ENCODE measurements at places on chromosomes 7 and 10.

- DNase-seq: no peak
These were observed 91.2 kb upstream of the KCNIP2 start for GRCh38 chr10:101934686-101935305.

DNA sequence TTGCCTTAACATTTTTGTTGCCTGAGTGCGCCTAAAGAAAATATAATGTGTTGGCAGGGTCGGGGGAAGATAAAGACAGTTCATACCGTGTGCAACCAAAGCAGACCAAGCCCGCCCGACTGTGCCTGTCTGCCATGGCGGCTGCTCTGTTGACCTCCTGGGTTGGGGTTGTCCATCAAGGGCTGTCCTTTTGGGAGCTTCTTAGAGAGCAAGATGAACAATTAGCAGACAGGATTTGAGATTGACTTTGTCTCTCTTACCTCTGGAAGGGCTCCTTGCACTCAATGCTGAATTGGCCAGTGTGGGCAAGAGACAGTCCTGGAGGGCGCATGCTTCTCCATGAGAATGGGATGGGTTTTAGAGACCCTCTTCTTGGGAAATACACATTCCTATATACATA lies 319.6 kb downstream of the GLRX3 start:
- DNase-seq: no peak

- peak; percentile 1 for DNase-seq
These were observed 1189.6 kb downstream of the SORCS1 start for GRCh38 chr10:105974803-105975456.

DNA sequence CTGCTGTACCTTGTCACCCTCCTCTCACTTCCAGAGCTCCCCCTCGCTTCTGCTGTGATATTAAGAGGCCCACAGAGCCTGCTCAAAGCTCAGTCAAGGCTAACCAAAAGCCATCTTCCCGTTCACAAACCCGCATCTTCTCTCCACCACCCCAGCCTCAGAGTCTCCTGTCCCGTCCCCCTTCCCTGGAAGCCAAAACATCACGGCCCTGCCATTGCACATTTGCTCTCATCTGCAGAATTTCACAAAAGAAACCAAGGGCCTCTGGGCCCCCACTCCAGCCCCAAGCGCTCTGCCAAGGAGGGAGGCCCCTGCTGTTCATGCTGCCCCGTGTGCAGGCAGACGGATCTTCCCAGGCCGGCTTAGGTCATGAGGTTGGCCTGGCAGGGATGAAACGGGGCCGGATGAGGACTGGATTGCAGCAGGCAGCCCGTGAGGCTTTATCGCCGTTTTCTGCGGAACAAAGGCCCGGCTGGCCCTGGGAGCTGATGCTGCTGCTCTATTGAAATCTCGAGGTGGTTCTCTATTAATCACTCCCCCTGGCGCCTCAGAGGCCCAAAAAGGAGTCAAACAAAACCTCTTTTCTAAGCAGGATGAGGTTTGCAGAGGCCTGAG lies 31.6 kb upstream of the FOXK1 start:
- DNase-seq: no peak

DNA sequence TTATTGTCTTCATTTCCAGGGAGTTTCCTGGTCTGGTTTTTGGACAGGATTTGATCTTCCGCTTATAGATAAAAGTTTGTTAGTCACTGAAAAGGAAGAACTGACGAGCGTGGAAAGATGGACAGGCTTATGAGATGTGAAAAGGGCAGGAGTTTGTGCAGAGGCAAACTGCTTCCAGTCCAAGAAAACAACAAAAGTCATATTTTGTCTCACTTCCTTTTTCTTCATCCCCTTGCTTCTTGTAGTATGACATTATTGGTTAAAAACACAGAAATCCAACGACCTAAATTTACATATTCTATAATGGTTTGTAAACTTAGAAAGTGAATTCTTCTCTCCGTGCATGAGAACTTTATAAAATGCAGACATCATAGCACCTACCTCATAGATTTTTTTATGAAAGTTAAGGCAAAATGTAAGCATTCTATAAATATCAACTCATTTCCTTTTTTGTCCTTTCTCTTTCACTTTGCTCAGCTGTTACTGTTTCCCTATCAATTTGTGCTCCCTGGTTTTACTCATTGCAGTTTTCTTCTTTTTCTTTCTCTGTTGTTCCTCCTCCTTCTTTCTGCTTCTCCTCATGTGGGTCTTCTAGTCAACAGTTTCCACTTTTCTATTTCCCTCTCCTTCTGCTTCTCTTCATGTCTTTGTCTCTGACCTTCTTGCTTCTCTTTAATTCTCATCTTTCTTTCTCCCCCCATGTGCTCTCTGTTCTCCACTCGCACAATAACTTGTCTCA lies 370.2 kb downstream of the ARL4A start:
- no peak for DNase-seq

GRCh38 chr7:108324053-108325038 lies 131.9 kb downstream of the NRCAM start:
- DNase-seq: no peak

- no peak for DNase-seq
These were observed 49.0 kb downstream of the PRR15 start for GRCh38 chr7:29612596-29612995.

DNA sequence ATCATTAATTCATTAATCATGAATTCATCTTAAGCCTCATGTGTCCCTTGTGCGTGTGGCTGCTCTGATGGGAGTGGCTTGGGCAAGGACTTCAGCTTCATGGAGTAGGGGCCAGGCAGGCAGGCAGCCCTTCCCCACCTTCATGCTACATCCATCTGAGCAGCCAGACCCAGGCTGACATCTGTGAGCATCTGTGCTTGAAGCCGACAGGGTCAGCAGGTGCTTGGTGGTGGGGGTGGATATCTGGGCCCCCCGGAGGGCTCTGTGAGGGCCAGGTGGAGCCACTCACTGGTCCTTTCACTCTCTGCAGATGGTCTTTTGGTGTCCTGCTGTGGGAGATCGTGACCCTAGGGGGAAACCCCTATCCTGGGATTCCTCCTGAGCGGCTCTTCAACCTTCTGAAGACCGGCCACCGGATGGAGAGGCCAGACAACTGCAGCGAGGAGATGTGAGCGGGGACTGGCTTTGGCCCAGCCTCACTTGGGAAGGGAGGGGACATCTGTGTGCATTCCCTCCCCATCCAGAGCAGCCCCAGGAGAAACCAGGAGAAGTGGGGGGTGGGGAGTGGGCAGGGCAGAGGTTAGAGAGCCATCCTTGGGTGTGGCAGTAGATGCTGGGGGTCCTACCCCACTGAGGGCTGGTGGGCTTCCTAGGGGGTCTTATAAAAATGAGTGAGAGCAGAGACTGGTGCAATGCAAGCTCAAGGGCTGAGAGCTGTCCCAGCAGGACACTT lies 14.7 kb upstream of the CSGALNACT2 start:
- DNase-seq: no peak

GRCh38 chr10:97442277-97442676 lies 3.5 kb downstream of the EXOSC1 start:
- no peak for DNase-seq

GRCh38 chr10:44927352-44927751 lies 16.2 kb downstream of the TMEM72 start:
- DNase-seq: no peak

- DNase-seq: no peak
These were observed 42.2 kb downstream of the ZWINT start for GRCh38 chr10:56318816-56319215.

DNA sequence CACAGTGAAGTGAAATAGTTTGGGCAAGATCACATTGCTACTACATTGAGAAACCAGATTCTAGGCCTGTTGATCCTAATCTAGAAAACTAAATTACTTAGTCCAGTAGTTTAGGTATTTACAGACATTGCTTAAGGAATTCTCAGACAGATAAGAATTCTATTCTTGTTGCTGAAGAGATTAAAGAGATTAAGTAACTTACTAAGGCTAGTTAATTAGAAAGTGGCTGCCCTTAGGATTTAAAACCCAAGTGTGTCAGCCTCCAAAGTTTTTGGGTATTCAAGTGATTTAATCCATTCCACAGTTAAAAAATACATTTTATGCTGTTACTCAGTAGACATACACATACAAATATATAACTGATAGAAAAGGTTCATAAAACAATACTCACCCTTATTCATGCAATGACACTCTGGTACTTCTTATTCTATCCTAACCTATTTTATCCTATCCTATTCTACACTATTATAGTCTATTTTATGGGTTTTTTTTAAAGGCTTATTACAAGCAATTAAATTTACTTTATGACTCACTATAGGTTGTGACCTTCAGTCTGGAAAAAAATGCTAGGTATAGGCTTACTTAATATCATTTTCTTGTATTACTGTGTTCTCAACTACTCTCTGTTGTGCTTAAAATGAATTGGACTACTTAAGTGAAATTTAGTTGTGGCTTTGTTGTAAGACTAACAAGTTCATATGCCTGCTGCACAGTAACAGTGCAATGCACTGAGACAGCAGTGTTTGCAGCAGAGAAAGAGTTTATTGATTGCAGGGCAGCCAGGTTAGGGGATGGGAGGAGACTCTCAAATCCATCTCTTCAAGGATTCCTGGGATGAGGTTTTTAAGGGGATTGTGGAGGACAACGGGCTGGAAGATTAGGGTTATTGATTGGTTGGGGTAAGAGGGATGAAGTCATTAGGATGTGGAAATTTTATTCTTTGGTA lies 10.7 kb downstream of the SPAM1 start:
- DNase-seq: no peak

- peak; percentile 68 for DNase-seq
These were observed 48.6 kb downstream of the MALSU1 start for GRCh38 chr7:23347682-23348180.

DNA sequence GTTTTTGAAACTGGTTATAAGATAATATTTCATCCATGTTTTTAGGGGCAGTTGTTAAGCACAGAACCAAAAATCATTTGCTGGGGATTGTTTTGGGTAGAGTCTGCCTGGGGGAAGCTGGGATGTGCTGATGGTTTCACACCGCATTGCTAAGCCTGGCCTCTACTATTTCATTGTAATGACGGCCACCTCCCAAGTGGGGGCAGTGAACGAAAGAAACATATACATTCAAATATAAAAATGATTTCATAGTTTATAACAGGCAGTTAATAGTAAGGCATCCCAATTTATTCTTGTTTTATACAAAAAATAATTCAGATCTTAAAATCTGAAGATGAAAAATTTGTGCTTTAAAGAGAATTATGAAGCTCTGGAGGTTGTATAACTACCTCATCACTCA lies 750.8 kb downstream of the REEP3 start:
- DNase-seq: no peak

- DNase-seq: no peak
These were observed 1.8 kb downstream of the STAM start for GRCh38 chr10:17645621-17646345.

GRCh38 chr7:85172530-85172941 lies 14.3 kb downstream of the SEMA3D start:
- DNase-seq: no peak

- no peak for DNase-seq
These were observed 20.2 kb upstream of the SUV39H2 start for GRCh38 chr10:14858338-14858960.

DNA sequence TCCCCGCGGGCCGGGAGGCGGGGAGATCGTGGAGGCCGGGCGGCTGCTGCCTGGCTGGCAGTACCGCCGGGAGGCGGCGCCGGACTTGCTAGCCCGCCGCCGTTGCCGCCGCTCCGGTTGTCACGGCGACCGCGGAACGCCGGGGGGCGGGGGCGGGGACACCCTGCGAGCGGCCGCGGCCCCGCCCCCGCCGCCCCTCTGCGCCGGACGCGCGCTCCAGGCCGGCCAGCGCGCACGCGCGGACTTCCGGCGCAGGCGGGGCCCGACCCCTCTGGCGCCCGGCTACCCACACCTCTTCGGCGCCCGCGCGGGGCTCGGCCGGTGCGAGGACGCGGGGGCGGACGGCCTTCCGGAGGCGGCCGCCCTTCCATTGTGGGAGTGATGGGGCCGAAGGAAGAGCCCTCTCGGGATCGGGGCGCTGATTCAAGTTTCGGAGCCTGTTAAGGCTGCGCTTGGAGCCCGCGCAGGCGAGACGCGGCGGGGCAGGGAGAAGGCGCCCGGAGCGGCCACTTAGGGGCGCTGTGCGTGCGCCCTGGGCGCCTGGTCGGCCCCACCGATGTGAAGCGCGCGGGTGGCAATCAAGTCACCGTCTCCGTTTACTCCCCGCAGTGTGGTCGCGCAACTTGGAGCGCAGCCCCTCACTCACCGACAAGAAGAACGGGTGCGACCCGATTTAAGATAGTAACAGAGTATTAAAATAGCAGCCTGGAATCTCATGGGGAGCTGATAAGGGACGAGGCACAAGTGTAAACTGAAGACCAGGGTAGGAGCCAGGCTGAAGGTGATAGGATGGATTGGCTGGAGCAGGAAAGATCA lies 449 bp upstream of the DPY19L1 start:
- peak; percentile 77 for DNase-seq

DNA sequence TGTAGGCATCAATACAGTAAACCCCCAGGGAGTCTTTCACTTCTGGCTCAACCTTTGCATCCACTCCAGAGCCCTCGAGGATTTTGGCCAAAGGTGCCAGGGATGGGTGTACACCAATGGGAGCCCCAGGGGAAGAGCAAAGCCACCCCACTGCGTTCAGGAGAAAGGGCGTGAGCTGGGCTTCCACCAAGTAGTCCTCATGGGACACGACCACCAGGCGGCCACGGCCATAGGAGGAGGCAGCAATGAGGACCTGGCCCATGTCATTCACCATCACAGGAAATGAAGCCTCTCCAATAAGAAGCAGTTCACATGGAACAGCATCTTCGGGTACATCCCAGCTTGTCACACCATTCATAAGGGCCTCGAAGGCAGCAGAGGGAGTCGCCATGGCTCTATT lies 25.8 kb downstream of the TCAF1 start:
- DNase-seq: no peak

GRCh38 chr7:152076940-152077933 lies 51.8 kb downstream of the GALNT11 start:
- DNase-seq: no peak

- DNase-seq: no peak
These were observed 52.0 kb downstream of the REEP3 start for GRCh38 chr10:63573068-63573697.

DNA sequence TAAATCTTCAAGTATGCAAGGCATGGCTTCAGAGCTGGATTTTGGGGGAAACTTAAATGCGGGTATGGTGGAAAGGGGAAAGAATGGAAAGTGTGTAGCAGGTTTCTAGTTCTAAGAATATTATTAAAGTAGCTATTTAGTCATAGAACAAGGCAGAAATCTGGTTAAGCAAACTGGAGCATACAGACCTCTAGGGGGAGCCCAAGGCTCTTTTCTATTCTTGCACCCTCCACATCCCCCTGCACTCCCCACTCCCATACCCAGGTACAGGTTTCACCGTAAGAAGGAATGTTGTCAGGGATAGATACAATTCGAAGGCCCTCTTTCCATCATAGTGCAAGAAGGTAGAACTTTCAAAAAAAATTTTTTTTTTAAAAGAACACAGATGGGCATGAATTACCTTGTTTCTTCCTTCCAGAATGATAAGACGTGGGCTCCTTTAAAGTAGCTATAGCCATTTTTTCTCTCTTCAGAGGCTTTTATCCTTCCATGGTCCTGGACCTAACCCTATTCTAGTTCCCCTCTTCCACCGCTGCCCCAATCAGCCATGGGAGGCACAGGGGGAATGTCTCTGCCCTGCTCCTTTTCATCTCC lies 41.5 kb upstream of the SMIM30 start:
- DNase-seq: no peak

- DNase-seq: no peak
These were observed 10.6 kb upstream of the PLEKHA1 start for GRCh38 chr10:122363722-122364463.

- DNase-seq: no peak
These were observed 64.5 kb downstream of the DNMBP start for GRCh38 chr10:99945263-99945662.
